Muscle of arm (tissue), 14 donors: ENCODE measurements at places on chromosomes 4 and X. TPM values are rescaled to one million over a fixed set of nuclear protein-coding genes. Genes with fewer than 3 reads are reported as not detected.
A peak's percentile ranks its signal among the peaks of the same experiment; 100 is the strongest.

- no peak for DNase-seq
Measured at GRCh38 chr4:14338585-14339265, 663.6 kb upstream of the CPEB2 start.

Gene TMPRSS11D
- polyA plus RNA-seq: not detected

DNA sequence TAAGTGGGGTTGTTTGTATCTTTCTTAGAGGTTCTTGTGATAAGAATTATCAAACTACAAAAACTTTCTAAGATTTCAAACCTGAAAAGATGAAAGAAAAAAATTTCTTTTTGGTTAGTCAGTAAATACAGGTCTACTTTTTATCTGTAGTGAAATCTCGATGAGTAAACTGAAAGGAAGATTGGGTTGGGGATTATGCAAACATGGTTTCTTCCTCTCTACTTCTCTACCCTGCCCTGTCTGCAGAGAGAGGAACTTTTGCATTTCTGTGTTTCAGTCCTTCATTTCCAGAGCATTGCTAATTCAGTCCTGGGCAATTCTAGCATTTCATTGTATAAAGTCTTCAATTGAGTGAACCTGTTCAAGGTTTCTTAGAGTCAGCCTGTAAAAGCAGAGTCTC, 51.6 kb upstream of the IL2 start:
- DNase-seq: no peak

Gene GRIA2
- 5.2 TPM for polyA plus RNA-seq

DNA sequence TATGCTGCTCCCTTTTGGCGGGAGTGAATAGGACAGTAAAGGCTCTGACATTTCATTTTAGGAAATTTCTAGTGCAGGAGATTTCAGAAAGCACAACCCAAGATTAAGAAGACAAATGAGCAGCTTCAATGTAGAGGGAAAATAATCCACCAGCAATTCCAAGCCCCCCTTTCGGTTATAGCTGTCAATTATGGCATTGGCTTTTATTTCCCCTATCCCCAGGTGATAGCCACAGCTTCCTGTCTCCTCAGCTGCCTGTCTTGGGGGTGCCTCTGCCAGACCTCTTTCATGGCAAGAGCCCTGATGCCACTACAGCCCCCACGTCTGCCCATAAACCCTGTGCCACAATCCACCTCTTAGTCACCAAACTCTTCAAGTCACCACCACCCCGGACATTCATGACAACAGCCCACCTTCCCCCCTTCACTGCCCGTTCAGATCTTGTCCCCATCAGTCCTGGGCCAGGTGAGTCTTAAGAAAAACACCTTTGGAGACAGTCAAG, 48.4 kb upstream of the CLNK start:
- DNase-seq: no peak

Gene HSFX1
- 1.7 TPM for polyA plus RNA-seq

- no peak for DNase-seq
Measured at GRCh38 chrX:97328853-97329390, 445.2 kb downstream of the RPA4 start.

DNA sequence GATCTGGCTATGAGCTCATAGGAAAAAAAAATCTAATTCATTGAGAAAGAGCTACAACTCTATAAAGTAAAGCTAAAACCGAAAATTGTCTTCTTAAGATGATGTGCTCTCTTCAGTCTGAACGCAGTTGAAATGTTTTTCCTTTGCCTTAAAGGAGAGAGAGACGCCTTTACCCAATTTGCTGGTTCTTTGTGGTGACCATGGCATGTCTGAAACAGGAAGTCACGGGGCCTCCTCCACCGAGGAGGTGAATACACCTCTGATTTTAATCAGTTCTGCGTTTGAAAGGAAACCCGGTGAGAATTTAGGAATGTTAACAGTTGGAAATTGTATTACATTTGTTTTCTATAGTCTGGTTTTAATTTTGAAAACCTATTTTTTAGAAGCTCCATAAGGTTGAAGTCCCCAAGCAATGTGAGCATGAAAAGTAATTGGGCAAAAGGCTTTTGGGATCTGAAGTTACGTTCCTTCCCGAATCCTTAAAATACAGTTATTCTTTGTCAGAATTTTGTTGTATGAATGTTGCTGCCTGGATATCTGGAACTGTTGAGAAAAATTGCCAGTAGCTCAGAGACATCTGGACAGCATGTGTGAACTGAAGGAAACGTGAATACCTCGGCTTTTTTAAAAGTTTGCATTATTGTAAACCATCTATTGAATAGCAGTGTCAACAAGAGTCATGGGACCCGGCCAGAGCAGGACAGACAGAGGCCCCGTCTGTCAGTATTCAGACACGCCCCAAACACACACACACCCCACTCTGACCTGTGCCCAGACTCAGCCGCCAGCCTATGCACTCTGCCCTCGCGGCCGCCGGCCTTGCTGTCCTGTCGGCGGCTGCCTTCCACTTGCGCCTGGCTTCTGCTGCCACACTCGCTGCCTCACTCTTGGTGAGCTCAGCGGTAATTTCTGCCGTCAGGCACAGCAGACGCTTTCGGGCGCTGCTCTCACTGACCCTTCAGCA, 9.9 kb downstream of the PIGG start:
- no peak for DNase-seq

DNA sequence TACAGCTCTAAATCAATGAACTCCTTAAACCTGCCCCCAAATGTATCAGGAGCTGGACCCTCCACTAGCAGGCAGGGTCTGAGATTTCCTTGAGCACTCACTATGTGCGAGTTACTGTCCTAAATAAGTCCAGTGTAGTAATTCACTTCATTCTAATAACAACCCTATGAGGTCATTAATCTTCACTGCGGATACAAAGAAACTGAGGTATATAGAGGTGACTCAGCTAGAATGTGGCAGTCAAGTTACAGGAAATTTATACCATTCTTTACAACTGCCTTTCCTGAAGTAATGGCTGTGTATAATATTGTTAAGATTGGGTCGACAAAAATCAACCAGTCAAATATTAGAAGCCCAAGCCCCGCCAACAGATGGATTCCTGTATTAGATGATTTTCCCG, 473.9 kb upstream of the FTHL17 start:
- no peak for DNase-seq

- DNase-seq: no peak
Measured at GRCh38 chrX:20300822-20301221, 34.1 kb upstream of the RPS6KA3 start.

DNA sequence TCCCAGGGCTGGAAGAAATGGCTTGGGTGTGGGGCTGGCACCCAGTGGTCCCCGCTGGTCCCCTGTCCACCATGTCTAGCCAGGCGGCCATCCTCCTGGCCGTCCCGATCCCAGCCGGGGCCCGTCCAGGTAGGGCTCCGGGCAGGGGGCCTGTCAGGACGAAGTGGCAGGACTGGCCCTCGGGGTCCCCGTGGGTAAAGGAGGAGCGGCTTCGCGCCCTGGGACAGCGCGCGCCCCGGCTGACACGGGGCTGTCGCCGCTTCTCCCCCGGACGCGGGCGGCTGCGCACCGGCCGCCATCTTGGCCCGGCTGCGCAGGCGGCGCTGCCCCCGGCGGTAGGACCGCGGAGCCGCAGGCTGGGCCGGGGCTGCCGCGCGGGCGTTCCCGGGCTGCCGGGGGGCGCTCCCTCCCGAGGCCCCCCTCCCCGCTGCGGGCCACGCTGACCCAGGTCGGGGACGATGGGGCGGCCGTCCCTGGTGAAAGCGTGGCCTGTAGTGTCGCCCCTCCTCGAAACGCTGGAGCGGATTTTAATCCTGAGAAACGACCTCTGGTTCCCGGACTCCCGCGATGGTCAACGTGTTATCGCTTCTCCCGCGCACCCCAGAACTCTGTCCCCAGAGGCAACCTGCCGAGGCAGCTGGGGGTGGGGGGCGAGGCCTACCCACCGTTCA, 60.4 kb upstream of the BCOR start:
- no peak for DNase-seq

DNA sequence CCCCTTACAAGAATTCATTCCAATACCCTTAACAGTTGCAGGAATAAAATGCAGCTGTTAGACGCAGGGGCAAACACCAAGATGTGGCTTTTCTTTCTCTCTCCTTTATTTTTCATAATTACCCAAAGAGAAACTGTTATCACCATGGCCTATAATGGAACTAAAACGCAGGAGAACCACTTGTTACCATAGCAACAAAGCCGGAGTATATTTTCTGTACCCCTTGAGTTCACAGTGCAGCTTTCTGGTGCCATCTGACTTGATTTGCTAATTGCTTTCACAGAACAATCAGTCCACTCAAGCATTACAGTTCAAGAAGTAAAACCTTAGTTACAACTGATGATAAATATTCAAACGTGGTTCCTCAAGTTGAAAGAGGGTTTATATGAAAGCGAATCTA, 157.9 kb downstream of the AMELX start:
- no peak for DNase-seq

GRCh38 chr4:109359040-109359646, 56.7 kb upstream of the COL25A1 start:
- peak; percentile 12 for DNase-seq

DNA sequence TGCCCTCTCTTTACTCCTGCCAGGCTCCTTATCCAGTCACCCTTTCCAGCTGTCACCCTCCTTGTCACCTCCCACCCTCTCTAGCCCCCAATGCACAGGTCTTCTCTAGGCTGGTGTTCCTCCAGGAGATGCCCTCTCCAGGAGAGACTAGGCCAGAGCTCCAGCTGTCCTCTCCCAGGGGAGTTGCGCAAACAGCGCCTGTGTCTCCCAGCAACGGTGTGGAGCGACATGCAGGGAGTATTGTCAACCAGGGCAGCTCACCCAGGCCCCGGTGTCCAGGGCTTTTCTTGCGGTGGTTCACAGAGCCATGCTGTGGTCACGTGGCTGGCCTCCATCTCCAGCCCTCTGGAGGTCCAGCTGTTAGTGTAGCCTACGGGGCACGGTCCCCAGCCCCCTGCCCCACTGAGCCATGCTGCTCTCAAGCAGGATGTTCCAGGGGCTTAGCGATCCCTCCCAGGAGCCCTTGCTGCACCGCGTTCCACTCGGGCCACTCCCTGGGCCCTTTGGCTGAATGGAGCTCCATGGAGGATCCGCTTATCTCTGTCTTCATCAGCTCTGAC, 34.8 kb downstream of the CCNQ start:
- no peak for DNase-seq

DNA sequence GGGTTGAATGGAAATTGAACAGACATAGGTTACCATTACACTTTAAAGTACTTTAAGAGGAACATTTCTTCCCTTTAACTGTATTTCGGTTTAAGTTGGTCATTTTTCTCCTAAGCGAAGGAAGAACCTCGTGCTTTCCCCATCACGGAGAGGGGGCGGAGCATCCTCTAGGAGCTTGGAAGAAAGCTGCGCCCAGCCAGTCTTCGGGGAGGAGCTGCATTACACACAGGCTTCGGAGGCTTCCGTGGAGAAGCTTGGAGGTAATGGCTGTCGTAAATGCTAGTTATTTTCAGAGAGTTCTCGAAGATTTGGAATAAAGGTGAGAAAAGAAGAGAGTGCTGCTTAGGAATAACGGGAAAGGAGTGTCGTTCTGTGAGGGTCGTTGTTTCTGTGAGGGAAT, at the start of gene PWWP3B:
TSS of gene PWWP3B (plus strand) at position 199 of the 400 bp plus-strand sequence. CDS start 37,128 bp downstream, outside the sequence.
- DNase-seq: peak; percentile 35

Gene TMSB15B
- polyA plus RNA-seq: 11.3 TPM

Gene GPC3
- polyA plus RNA-seq: 363 TPM

Gene HTN3
- polyA plus RNA-seq: not detected

Gene RAB9B
- polyA plus RNA-seq: 13.7 TPM

GRCh38 chrX:94551831-94552230, 877.8 kb downstream of the FAM133A start:
- DNase-seq: no peak

GRCh38 chrX:41234962-41235361, 99.0 kb upstream of the DDX3X start:
- no peak for DNase-seq

Gene CFAP97
- polyA plus RNA-seq: 31.7 TPM

DNA sequence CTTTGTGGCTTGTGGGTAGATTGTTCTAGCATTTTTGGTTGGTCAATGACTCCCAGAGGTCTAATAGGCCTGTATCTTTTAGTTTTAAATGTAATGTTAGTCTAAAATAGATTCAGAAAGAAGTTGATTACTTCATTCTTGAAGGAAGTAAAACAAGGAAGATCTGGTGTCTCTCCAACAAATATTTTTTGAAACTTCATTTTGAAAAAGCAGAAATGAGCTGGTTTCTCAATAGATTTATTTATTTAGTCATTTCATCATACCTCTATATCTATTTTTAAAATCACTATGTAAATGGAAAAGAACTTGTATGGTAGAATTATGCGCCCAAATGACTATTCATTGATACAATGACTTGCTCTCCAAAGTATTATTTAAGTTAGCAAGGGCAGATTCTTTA, 7.2 kb downstream of the HTR2C start:
- DNase-seq: no peak

Gene ADRA2C
- 2.1 TPM for polyA plus RNA-seq

- DNase-seq: no peak
Measured at GRCh38 chr4:23768541-23768940, 121.3 kb downstream of the PPARGC1A start.

- no peak for DNase-seq
Measured at GRCh38 chrX:46572340-46572936, 1.1 kb upstream of the CHST7 start.

- DNase-seq: peak; percentile 41
Measured at GRCh38 chr4:151652841-151653547, 107.8 kb downstream of the GATB start.

Gene SGCB
- polyA plus RNA-seq: not detected

Gene CT45A10
- polyA plus RNA-seq: not detected

DNA sequence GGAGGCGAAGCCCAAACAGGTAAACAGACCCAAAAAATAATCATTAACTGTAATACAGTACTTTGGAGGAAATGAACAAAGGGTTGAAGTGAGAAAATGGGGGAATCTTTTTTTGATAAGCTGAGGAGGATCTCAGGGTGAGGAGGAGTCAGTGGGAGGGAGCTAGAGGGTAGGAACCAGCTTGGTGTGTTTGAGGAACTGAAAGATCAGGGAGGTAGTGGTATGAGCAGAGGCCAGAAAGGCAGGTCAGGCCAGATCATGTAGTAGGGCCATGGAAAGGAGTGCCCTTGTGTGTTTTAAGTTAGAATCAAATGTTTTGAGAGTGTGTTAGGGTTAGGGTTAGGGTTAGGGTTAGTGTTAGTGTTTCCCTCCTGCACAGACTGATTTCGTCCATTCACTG, 48.8 kb downstream of the PPP2R2C start:
- DNase-seq: no peak

Gene SLC38A5
- 3.6 TPM for polyA plus RNA-seq

DNA sequence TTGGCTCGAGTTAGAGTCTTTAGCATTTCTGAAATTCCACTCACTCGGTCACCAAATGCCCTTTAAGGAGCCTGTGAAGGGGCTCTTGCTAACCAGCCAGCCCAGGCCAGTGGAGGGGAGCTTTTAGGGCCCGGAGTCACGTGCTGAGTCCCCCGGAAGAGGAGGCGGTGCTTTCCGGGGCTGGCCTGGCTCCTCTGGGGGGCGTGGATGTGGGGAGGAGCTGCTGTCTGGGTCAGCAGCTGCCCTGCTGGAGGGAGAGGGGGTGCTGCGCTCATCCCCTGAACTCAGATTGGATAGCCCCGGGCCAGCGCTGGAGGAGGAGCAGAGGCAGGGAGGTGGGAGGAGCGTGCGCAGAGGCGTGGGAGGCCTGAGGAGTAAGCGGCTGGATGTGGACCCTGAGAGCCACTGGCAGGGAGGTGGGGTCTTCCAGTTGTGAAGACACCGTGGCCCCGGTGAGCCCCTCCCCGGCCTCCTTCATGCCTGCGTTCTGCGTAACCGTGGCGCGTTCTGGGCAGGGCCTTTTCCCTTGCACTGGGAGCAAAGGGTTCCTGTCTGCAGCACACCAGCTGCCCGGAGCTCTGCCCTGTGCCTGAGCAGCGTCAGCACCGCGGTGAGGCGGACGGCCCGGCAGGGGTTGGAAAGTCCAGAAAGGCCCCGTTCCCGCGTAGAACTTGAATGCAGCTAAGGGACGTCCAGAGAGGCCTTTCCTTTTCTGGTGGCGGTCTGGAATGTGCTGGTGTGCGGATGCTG, 19.7 kb downstream of the MAEA start:
- DNase-seq: peak; percentile 94

Gene TLR10
- polyA plus RNA-seq: 0.33 TPM

GRCh38 chr4:105186701-105187161, 40.1 kb downstream of the TET2 start:
- DNase-seq: no peak
